NCI-H510A (cell line): ENCODE measurements at places on chromosomes 11 and 22.
A peak's percentile ranks its signal among the peaks of the same experiment; 100 is the strongest.

GRCh38 chr11:17014833-17015626, 816 bp upstream of the PLEKHA7 start:
- no peak for DNase-seq

DNA sequence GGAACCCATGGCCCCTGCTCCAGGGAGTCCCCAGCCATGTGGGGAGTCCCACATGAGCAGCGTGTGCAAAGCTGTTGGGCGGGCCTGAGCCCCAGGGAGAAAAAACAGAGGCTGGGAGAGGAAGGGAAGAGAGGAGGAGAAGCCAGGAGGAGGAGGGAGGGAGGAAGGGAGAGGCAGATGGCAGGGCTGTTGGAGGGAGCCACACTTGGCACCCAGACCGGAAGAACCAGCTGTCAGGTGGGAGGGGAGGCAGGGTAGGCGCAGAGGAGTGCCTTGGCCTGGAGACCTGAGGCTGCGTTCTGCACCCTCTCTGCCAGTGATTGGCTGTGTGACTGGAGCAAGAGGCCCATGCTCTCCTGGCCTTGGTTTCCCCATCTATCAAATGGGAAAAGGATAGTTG, 6.7 kb downstream of the SYNGR1 start:
- DNase-seq: peak; percentile 78

GRCh38 chr11:26905368-26905767, 88.5 kb upstream of the FIBIN start:
- DNase-seq: no peak

DNA sequence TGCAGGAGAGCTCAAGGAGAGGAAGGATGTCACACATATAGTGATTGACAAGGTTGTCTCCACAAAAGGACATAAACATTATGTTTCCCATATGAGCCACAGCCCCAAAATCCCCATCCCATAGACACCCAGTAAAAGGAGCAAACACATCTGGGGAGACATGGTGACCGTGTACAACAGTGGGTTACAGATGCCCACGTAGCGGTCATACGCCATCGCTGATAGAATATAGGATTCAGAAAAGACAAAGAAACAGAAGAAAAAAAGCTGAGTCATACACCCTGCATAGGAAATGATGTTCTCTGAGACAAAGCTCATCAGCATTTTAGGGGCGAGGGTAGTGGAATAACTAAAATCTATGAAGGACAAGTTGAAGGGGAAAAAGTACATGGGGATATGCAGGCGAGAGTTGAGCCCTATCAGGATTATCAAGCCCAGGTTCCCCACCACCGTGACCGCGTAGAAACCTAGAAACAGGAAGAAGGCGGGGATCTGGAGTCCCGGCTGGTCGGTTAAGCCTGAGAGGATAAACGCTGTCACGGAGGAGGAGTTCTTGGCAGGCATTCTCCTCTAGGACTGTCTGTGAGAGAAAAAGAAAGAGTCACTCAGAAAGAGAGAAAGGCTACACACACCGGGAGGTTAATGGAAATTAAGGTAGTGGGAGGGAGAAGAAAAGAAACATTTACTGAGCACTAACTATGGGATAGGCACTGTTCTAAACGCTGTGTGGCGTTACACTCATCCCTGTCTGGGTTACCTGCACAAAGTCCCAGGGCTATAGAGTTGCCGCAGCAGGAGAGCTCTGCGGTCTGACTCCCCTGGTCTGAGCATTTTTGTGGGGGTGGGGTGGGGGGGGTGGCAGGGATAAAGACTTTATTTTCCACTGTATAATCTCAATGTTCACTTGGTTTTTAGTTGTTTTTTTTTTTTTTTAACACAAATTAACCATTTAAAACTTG, 36.1 kb upstream of the OR8B8 start:
- no peak for DNase-seq

- DNase-seq: no peak
Observed at GRCh38 chr11:6204706-6205105, 651 bp upstream of the C11orf42 start.

DNA sequence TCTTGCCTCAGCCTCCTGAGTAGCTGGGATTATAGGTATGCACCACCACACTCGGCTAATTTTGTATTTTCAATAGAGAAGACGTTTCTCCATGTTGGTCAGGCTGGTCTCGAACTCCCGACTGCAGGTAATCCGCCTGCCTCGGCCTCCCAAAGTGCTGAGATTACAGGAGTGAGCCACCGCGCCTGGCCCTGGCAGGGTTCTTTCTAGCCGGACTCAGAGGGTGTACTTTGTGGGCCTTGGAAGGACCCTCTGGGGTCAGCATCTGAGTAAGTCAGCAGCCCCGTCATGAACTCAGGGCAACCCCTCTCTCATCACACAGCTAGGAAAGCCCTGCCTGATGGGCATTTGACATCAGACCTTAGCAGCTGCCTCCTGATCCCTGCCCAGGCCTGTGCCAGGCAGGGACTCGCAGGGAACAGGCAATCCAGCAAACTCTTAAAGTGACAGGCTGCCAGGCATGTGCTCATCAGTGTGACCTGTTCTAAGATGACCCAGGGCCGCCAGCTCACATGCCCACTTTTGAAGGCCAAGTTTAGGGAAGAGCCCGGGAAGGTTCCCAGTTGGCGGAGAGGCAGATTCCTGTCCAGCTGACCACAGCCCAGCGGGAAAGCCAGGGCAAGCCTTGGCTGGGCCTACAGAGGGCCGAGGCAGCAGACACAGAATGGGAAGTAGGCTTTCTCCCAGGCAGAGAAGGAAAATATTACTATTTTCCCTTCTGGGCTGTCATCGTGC, 92.9 kb downstream of the MORC2 start:
- no peak for DNase-seq

DNA sequence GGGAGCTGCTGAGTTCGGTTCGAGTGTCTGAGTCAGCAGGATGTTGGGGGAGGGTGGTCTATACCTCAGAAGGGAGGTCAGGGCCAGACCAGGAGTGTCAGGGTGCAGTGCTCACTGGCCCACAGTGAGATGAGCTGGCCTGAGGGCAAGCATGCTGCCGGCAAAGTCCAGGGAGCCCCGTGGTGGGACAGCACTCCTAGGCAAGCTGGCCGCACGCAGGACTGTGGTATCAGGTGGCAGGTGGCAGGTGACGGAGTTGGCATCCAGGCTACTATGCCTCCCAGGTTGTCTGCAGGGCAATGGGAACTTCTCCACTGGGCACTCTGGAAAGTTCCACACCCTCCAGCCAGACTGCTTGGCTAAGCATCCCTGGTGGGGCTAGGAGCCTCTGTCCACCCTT, 4.8 kb downstream of the FGF3 start:
- DNase-seq: no peak

GRCh38 chr11:119622454-119623143, 106.4 kb downstream of the NECTIN1 start:
- no peak for DNase-seq

GRCh38 chr11:78759071-78759470, 184.4 kb upstream of the NARS2 start:
- no peak for DNase-seq

DNA sequence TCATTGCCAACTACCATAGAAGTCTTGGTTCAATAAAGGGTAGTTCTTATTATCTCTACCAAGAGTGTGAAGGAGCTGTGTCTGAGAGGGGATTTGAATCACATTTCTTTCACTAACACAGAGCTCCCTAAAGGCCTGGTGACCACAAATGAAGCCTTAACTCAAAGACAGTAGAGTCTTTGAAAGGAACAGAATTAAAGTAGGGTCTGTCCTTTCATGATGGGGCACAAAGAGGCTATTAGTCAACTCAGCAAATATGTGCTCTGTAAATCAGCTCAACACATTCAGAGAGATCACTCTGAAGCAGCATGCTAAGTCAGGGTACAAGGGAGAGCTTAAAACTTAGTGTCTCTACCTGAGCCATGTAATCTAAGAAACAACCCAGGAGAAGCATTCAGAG, 212.4 kb upstream of the SYN3 start:
- no peak for DNase-seq

DNA sequence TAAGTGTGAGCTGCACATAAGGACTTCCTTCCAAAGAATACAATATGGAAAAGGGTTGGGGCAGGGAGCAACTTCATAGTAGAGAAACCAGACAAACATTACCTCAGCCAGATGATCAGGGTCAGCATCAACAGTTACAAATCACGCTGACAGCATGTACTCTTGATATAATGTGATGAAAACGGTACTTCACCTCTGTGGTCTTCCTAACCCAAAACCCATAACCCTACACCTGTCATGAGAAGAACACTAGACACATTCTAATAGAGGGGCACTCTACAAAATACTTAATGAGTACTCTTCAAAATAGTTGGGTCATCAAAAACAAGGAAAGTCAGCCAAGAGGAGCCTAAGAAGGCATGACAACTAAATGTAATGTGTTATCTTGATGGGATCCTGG, 43.9 kb downstream of the RRAS2 start:
- DNase-seq: no peak

- no peak for DNase-seq
Observed at GRCh38 chr11:58000699-58001098, 23.0 kb upstream of the OR9Q1 start.

- no peak for DNase-seq
Observed at GRCh38 chr11:37804666-37805065, 1206.6 kb upstream of the RAG2 start.

- no peak for DNase-seq
Observed at GRCh38 chr11:70032470-70032795, 45.7 kb upstream of the ANO1 start.

DNA sequence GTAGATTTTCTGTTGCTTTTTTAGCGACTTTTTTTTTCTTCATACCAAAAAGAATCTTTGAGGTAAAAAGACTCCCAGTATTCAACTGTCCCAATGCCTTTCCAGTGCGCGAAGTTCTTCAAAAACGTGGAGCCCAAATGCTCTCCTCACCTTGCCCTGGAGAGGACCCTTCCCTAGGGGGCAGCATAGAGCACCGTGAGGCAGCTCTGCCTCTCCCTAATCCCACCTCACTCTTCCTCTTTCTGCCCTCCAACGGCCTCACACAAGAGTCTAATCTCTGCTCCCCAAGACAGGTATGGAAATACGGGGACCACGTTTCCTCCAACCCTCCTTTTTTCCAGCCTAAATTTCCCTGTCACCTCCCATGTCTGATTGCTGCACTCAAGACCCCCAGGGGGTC, 117.5 kb upstream of the ALX4 start:
- DNase-seq: no peak

DNA sequence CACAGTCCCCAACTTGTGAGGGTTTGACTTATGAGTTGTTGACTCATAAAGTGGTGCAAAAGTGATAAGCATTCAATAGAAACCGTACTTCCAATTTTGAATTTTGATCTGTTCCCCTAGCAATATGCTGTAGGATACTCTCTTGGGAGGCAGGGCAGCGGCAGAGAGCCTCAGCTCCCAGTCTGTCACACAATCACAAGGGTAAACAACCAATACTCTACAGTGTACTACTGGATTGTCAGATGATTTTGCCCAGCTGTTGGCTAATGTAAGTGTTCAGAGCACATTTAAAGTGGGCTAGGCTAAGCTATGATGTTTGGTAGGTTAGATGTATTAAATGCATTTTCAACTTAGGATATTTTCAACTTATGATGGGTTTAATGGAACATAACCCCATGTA, 13.7 kb upstream of the NXPE2 start:
- DNase-seq: no peak

- no peak for DNase-seq
Observed at GRCh38 chr22:35367331-35367886, 13.5 kb upstream of the HMOX1 start.

- DNase-seq: peak; percentile 58
Observed at GRCh38 chr11:117231842-117232091, at the start of gene PCSK7. Gene PCSK7, minus strand, starts transcription at chr11:117232073. Its CDS starts 2,229 bp downstream, at chr11:117229844.

DNA sequence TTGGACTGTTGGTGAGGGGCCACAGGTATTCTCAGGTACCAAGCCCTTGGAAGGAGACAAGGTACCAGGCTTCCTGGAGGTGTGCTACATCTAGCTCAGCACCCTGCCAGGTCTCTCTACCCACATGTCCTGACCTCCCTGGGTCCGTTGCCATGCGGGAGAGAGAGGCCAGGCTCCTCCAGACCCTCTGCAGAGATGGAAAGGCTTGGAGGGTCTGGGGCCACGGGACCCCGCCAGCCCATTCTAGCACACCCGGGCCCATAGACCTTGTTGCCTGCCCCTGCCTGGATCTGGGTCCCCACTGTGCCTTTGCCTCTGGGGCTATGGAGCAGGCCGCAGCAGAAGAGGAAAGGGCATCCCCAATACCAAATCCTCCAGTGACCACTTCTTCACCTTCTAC, 2.2 kb upstream of the APOC3 start:
- DNase-seq: no peak

- no peak for DNase-seq
Observed at GRCh38 chr11:73283276-73284000, 11.3 kb downstream of the P2RY6 start.

DNA sequence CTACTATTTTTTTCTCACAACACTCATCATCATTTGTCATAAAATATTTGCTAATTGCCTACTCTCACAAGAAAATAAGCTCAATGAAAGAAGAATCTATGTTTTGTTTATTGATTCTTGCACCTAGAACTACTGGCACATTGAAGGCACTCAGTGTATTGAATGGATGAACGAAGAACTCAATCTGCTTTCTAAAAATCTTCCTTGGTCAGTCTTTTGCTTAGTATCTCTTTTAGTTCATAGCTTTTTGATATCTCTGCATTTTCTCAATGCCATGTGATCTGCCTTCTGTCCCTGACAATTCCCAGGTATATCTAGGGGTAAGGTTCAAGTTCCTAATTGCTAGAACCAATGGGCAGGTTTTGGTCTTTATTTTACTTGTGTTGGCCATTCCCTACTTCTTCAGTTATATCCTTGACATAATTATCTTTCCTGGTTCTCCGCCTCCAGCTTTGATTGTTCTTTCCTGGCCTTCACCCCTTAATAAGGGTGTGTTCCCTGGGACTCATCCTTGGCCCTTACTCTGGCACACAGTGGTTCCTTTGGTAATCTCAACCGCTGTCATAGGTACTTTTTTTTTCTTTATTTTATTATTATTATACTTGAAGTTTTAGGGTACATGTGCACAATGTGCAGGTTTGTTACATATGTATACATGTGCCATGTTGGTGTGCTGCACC, 96.4 kb downstream of the CCDC83 start:
- no peak for DNase-seq

DNA sequence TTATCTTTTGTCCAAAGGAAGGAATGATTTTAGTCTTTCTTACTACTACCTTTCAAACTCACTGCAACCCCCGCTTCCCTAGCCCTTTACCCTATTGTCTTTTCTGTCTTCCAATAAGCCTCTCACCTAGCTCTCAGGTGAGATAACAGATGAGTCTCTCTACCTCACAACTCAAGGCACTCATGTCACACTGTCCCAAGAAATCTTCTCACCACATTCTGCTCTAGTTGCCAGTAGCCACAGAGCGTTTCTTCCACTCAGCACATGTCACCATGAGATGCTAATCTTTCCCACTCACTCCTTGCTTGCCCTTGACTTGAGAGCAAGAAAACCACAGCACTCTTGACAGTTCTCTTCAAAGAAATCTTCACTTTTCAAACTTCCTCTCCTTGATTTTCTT, 32.7 kb upstream of the TMEM41B start:
- no peak for DNase-seq

GRCh38 chr22:49976439-49977175, 16.0 kb downstream of the PIM3 start:
- no peak for DNase-seq

- no peak for DNase-seq
Observed at GRCh38 chr11:128897826-128898225, 6.7 kb downstream of the KCNJ5 start.

- DNase-seq: no peak
Observed at GRCh38 chr11:116787436-116787785, 412 bp downstream of the ZPR1 start.

GRCh38 chr11:114197799-114198500, 98.2 kb upstream of the NNMT start:
- DNase-seq: no peak

GRCh38 chr11:115767047-115767802, 263.0 kb upstream of the CADM1 start:
- DNase-seq: no peak

- no peak for DNase-seq
Observed at GRCh38 chr11:67024966-67025365, 2.0 kb downstream of the SYT12 start.
